ENCODE measurements at places on chromosomes 6 and 20.

DNA sequence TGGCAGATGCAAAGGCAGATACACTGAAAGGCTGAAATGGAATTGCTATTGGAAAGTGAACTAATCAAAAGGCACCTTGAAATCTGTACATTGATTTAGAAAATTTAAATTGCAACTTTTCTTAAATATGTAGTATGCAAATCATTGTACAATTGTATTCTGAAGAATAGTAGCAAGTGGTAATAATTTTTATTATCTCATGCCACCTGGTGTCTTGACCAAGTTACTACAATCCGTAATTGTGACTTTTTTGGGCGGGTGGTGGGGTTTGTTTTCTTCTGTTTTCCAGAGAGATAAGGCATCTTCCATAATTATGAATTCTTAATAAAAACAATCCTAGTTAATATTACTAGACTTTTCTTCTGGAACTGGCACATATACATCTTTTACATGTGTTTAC lies 12.5 kb upstream of the BCKDHB start:
- no peak for DNase-seq

DNA sequence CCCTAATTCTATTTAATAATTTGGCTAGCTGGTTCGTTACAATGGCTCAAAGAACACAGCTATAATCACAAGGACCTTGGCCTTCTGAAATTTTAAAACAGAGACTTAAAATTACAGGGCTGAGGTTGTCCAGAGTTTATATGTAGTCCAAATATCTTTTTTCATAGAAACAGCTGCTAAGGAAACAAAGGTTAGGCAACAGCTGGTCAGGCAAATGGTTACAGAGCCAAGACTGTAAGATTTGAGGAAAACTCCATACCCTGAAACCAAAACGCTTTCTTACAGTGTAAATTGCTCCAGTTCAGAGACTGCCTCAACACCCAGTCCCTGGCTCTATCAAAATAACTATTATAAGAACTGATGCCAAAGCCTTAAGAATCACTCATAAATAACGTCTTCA lies 9.7 kb upstream of the ARHGAP18 start:
- DNase-seq, result no peak

DNA sequence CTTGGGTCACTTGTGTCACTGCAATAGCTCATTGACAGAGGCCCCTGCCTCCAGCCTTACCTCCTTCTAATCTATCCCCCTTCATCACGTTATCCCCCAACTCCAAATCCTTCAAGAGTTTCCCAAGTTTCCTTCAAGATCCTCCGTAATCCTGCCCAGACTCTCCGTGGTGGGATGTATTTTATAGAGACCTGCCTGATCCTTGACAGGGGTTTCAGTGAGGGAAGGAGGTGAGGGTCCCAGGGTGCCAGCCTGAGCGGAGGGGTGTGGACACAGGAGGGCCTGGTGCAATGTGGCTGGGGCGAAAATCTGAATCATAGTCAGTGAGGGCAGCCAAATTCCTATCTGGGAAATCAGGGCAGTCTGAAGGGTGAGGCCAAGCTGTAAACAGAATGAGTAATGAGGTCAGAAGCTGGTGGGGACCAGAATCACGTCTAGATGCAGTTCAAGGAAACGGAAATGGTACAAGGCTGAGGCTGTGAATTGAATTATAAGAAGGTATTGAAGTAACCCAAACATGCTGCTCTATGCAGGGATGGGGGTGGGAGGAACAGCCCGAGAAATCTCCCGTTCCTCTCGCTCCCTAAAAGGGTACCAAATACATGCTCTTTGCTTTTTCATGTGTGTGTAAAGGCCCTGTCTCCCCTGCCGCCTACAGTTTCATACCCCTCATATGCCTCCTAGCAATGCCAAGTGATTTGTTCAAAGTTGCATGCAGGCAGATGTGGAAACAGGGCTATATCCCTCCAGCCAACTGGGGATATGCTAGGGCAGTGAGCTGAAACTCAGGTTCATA lies 35.4 kb upstream of the PIM1 start:
- DNase-seq, result no peak

- DNase-seq, result no peak
These were observed 86.2 kb downstream of the LAMP5 start for GRCh38 chr20:9600562-9600961.

DNA sequence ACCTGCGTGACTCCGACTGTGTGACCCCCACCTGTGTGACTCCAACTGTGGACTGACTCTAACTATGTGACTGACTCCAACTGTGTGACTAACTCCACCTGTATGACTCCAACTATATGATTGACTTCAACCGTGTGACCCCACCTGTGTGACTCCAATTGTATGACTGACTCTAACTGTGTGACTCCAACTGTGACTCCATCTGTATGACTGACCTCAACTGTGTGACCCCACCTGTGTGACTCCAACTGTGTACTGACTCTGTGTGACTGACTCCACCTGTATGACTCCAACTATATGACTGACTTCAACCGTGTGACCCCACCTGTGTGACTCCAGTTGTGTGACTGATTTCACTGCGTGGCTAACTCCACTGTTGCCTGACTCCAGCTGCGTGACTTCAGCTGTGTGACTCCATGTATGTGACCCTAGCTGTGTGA lies 38.6 kb downstream of the SYNJ2 start:
- DNase-seq, result no peak

- no peak for DNase-seq
These were observed 28.0 kb upstream of the SLCO4A1 start for GRCh38 chr20:62614085-62614960.

GRCh38 chr6:85942844-85943243 lies 300.2 kb upstream of the SYNCRIP start:
- DNase-seq, result no peak

DNA sequence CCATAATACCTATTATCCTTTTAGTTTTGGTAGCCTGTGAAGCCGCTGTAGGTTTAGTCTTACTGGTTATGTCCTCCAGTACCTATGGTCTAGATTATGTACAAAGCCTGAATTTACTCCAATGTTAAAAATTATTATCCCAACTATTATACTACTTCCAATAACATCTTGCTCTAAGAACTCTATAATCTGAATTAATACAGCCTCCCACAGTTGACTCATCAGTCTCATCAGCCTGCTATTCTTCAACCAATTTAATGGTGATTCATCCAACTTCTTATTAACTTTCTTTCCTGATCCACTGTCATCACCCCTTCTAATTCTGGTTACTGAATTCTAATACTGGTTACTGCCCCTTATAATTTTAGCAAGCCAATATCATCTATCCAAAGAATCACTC lies 370.3 kb upstream of the OPRM1 start:
- no peak for DNase-seq

GRCh38 chr6:46466570-46466969 lies 24.7 kb downstream of the RCAN2 start:
- no peak for DNase-seq

DNA sequence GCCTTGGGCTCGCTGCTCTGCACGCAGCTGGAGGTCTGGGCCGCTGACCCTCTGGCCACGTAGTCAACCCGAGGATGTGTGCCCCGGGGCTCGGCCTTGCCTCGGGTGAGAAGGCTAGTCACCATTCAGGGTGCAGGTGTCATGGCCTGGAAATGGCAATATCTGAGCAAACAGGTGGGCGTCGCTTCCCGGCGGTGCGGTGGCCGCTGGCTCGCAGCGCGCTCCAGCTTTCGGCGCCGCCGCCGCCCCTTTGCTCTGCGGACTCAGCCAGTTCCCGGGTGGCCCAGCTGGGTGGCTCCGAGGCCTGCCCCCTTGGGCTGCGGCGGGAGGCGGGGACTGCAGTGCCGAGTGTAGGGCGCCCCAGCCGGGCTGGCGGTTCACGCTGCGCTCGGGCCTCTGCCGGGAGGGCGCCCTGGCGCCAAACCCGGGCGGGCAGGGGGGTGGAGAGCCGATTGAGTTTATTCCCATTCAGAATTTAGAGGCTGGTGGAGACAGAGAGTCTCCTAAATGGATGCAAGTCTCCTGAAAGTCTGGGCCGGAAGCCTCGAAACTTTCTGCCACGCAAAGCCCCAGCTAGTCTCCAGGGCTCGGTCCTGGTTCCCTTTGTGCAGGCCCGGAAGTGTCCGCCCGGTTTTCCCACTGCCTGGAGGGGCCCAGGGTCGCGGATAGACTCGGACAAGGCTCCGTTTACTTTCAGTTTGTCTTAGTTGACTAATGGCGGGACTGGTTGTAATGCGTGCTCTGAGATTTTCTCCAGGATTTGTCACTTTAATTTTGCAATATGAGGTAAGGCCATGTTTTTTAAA lies 11.3 kb upstream of the TFAP2A start:
- no peak for DNase-seq

GRCh38 chr6:52725535-52726192 lies 37.6 kb downstream of the GSTA2 start:
- DNase-seq, result no peak

DNA sequence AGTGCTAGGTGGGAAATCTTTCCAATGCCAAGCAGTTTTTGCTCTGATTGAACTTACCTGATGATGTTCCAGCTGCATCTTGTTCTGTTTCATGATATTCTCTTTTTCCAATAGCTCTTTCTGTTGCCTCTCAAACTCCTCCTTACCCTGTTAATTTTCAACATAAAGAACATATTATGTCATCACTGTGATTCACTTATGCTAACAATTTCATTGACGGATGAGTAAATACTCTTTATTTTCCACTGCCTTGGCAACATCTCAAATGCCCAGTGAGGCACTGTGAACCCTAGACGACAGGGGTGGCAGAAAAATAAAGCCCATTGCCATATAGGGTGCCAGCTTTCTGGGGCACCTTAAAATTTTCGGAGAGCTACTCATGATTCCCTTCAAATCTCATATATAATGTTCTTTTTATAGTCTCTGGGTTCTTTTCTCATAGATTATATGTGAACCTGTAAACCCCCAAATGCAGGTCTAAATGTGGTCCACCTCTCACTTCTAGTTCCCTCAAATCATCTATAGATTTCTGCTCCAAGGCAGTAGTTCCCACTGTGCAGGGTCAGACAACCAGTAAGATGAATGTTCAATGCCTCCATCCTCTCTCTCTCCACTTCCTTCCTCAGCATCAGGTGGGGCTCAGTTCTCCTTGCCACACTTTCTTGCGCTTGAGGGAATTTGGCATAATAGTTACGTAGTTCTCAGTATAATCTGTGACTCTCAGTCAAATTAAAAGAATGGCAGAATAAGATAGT lies 44.1 kb downstream of the NEDD9 start:
- no peak for DNase-seq

- no peak for DNase-seq
These were observed 8.7 kb downstream of the GPX6 start for GRCh38 chr6:28506807-28507475.

DNA sequence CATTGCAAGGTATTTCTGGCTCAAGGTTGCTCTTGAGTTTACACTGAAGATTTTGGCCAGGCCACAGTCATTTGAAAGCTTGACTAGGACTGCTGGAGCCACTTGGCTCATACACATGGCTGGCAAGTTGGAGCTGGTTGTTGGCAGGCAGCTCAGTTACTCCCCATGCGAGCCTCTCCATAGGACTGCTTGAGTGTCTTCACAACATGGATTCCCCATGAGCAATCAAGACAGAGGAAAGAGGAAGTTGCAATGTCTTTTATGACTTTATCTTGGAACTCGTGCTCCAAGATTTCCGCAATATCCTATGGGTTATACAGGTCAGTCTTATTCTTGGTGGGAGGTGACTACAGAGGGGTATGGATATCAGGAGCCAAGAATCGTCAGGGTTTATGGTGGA lies 1.4 kb upstream of the MANBAL start:
- DNase-seq, result no peak

DNA sequence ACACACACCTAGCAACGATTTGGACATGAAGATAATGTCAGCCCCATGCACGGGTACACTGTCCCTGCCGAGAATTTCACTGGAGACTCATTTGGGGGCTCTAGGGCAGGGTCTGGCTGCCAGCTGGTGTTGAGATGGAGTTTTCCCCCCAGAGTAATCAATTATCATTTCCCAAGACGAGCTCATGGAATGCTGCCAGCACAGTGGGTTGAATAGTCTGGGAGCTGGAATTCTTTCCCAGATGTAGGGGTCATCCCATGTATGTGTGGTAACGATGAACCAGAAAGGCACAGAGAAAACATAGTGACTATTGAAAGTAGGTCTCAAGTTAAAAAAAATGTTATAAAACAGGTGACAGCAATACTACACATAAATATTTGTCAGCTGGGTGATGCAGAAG lies 579.9 kb downstream of the MAFB start:
- no peak for DNase-seq

DNA sequence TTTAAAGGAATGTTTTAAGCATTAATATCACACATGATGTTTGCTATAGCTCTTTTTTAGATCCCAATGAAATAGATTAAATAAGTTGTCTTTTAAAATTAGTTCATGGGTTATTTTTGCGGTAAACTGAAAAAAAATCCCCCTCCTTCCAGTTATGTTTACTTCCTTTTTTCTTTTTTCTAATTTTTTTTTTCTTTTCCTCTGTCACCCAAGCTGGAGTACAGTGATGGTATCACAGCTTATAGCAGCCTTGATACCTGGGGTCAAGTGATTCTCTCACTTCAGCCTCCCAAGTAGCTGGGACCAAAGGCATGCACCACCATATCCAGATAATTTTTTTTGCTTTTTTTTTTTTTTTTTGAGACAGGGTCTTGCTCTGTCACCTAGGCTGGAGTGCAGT lies 17.8 kb upstream of the SCAF8 start:
- DNase-seq, result no peak

DNA sequence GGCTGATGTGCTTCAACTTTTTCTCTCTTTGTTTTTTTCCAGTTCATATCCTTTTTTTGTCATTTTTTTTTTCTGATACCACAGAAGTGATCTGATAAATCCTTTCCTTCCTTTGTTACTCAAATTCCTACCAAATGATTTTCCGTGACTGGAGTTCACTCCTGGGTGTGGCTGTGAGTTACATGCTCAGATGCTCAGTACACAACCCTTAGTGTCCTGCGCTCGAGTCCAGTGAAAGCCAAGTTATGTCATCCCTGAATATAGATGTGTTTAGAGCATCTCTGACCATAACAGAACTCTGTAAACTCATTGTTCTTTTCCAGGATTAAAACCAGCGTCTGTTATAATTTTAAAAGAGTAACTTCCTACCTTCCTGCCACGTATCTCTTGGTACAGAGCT lies 147.2 kb upstream of the AKAP12 start:
- no peak for DNase-seq

- peak; percentile 40 for DNase-seq
These were observed 268.8 kb downstream of the TMEM242 start for GRCh38 chr6:157054531-157054979.

- DNase-seq, result no peak
These were observed 175.5 kb downstream of the BTBD3 start for GRCh38 chr20:12093057-12093796.

DNA sequence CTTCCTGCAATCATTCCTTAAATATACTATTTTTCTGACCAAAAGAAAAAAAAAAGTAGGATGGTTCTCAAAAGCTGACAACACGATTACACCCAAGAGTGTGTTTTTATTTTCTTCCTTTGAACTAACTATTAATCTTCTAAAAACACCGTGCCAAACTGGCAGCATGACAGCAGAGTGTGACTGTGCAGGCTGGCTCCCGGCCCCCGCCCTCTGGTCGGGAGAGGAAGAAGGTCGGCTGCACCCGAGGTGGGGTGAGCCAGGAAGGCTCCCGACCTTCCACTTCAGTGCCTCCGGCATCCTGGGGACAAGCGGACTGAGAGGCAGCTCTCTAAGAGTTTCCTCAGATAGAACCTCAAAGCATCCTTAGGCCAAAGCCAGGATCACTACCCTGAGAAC lies 29.2 kb downstream of the SLC22A23 start:
- no peak for DNase-seq

Data from activated naive CD4-positive, alpha-beta T cell treated with anti-CD3 and anti-CD28 coated beads, Interleukin-2, amount 50 U/mL, for 16 hours (primary cell).